ENCODE measurements at places on chromosomes 13 and 19.
A peak's percentile ranks its signal among the peaks of the same experiment; 100 is the strongest.

DNA sequence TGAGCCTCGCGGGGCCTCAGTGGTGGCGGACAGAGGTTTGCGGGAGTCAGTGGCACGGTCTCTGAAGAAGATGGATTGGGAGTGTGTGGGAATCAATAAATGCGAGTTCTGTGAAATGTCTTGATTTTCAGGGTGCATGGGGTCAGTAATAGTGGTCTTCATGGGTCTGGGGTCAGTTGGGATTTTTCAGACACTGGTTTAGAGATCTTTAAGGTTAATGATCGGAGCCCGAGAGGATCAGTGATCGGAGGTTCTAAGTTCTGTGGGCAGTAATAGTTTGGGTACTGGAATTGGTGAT is 377 bp downstream of the ZNF793 start:
- no peak for DNase-seq

GRCh38 chr13:44218501-44219240 is 155.0 kb upstream of the SERP2 start:
- no peak for DNase-seq

DNA sequence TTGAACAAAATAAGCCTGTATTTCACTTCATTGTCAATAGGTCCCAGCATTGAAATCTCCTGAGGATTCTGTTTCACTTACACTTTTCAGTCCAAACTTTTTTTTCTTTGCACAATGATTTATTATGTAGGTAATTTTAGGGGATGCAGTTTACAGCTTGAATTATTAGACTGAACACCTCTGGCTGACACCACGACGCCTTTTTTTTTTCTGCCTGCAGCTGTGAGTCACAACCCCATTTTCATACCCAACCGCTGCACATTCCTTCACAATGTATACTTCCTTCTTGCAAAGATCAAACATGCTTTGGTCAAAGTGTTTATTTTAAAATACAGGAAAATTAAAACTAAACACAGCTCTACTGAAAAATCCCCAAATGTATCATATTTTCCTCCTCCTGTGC is 11.4 kb downstream of the ZIC2 start:
- DNase-seq: no peak

- DNase-seq: no peak
These were observed 87.6 kb downstream of the CAB39L start for GRCh38 chr13:49356223-49356622.

DNA sequence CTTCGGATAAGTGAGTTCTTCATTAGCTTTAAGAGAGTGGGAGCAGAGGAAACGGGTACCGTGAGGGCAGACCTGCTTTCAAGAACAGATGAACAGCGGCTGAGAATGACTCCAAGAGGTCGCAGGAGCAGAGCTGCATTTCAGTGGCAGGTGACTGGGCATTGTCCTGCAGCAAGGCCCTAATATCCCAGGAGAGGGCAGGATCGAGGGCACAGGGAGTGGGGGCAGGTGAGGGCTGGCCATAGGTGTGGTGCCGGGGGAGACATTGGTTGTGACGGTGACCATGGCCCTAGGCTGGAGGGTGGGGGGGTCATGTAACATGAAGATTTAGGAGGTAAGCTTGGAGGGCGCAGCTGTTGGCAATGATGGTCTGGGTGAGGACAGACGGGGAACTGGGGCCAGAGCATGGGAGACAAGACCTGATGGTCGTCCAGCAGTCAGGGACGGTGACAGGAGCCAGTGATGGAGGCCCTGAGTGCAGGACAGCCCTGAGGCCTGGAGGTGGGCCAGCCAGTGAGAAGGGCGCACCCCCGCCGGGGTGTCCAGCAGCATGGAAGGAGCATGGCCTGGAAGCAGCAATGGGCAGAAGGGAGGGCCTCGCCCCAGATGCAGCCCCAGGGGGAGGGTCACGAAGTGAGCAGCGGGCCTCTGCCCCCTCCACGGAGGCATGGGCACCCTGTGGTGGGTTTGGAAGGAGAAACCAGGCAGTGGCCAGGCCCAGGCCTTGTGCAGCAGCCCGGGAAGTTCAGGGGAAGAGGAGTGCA is 29.2 kb upstream of the LAMP1 start:
- no peak for DNase-seq

GRCh38 chr13:111166882-111167675 is 52.0 kb downstream of the ARHGEF7 start:
- no peak for DNase-seq

DNA sequence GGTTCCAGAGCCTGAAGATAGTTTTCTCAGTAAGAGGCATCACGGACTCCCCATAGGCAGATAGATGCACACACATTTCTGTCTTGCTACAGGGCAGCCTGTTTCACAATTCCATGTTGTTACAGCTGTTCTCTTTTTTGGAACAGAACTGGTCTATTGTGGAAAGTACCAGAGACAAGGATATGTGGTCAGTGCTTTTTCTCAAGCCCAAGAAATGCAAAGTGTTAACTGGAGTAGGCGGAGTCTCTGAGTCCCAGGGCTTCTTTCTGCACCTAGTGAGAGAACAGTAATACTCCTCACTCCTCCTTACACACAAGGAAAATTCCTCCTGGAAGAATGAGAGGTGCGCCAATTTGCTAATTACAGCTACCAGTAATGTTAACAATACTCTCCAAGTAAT is 141.6 kb upstream of the ARGLU1 start:
- no peak for DNase-seq

GRCh38 chr13:85615031-85615430 is 184.2 kb downstream of the SLITRK6 start:
- no peak for DNase-seq

- DNase-seq: no peak
These were observed 192.3 kb downstream of the SHISA2 start for GRCh38 chr13:25859528-25859927.

- no peak for DNase-seq
These were observed 50.0 kb downstream of the LATS2 start for GRCh38 chr13:21011378-21011777.

DNA sequence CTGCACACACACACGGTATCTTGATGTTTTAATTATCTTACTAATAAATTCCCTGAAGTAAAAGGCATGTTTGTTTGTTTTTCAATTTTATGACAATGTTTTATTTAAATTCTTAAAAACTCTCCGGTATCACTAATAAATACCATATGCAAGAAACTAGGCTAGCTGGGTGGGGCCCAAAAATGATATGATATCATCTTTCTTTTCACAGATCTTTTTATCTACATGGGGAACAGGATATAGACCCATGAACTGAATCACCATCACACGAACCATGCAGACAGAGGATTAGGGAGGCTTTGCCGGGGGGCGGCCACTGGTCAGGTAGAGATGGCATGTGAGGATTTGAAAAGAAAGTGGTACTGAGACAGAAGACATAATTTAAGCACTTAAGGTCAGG is 266.4 kb downstream of the ENOX1 start:
- DNase-seq: no peak

- peak; percentile 27 for DNase-seq
These were observed at the start of gene ATP1A3 for GRCh38 chr19:41993612-41994483. Gene ATP1A3, minus strand, starts transcription at chr19:41994230. Its CDS starts 154 bp downstream, at chr19:41994076.

- DNase-seq: no peak
These were observed 3.2 kb downstream of the KLF16 start for GRCh38 chr19:1860042-1860775.
